ENCODE measurements at places on chromosomes 12 and 14.
A peak's percentile ranks its signal among the peaks of the same experiment; 100 is the strongest.

DNA sequence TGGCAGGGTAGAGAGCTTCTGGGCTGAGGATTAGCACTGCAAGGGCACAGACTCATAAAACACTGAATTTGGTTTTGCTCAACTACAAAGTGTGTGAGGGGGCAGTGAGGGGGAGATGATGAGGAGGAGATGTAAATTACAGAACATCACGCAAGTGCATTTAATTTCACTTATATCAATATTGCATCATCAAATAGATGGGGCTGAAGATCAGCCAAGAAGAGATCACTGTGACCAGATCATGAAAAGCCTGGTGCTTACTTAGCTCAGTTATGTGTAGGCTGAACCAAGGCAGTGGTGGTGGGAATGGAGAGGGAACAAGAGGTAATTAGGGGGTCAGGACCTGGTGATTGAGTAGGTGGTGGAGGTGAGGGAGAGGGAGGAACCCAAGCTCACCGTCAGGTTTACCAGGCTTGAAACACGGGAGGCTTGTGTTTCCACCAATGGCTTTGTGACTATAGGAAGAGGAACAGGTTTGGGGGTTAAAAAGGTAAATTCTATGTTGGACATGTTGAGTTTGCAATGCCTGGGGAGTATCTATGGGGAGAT lies 11.3 kb downstream of the FOS start:
- DNase-seq: no peak

- no peak for DNase-seq
These were observed 74.7 kb downstream of the ITPK1 start for GRCh38 chr14:93040982-93041381.

DNA sequence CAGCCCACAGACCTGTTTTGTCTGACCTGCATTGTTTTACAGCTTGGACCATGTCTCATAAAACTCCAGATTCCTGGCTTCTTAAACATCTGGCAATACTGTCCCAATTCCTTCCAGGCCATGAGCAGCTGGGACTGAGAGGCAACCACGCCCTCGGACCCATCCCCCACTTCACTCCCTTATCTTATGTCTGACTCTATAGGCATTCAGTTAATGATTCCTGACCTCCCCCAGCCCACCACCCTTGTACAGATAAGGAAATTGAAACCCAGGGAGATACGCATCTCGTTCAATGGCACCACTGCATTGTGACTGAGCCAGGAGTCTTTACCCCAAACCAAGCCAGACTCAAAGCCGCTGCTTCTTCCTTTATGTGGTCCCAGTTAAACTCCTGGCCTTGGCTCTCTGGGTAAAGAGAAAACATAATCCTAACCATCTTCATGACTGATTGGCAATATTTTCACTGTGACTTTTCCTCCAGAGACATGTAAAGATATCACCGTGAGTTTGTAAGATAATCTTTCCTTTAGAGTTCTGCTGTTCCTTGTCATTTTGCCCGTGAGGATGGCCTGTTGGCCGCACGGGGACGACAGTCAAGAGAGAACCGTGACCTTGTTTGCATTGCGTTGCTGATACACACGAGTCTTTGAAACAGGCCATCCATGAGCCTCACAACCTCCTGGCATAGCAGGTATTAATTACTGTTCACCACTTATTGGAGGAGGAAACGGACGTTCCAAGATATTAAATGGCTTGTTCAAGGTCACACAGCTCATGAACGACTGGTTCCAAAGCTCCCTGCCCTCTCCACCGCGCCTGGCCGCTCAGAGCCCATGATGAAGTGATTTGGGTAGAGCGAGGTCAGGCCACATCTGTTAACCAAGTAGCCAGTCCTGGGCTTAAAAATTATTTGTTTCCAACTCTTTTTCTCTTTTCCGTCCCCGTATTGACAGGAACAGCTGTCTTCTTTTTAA lies 39.4 kb downstream of the MAP1LC3B2 start:
- no peak for DNase-seq

GRCh38 chr12:4819654-4820053 lies 90.1 kb upstream of the KCNA1 start:
- DNase-seq: no peak

DNA sequence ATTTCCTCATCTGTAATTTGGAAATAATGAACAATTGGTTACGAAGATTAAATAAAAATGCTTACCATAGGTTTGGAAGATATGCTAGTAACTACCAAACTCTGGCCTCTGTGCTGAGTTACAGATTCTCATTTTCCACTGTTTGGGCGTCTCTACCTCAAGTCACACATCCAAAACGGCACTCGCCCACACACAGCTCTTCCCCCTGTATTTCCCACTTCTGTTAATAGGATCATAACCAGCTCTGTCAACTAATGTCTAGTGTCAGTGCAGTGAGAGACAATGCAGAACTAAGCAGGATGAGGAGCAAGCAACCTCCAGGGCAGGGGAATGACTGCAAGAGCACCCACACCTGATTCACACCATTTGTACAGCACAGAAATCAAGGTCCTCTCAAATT lies 10.9 kb upstream of the SYCP3 start:
- DNase-seq: no peak

- DNase-seq: peak; percentile 45
These were observed 25.4 kb upstream of the PLEKHG6 start for GRCh38 chr12:6285063-6285477.

- no peak for DNase-seq
These were observed 275.1 kb downstream of the IPO8 start for GRCh38 chr12:30420561-30420960.

DNA sequence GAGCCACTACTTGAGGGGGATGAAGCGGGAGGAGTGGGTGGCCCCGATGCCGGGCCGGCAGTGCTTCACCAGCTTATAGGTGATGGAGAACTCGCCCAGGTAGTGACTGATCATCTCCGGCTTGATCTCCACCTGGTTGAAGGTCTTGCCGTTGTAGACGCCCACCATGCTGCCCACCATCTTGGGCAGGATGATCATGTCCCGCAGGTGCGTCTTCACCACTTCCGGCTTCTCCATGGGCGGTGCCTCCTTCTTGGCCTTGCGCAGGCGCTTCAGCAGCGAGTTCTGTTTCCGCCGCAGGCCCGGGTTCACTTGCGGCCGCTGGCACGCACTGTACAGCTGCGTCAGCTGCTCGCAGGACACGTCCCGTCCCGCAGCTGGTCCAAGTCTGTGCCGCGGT lies 3.4 kb downstream of the TIGAR start:
- DNase-seq: no peak

DNA sequence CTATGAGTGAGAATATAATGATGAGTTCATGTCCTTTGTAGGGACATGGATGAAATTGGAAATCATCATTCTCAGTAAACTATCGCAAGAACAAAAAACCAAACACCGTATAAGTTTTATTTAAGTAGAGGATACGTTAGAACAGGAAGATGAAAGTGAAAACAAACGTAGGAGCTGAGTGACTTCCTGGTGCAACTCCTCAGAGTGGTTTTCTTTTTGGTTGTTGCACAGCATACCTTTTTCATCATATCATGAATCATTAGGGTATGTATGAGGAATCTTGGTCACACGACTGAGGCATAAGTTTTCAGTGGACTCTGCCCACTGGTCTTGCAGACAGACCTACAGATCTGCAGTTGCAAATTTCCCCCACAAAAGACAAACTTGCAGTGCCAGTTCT lies 199.0 kb downstream of the LRFN5 start:
- DNase-seq: no peak

- DNase-seq: no peak
These were observed 59.8 kb downstream of the CNTN1 start for GRCh38 chr12:40752011-40752410.

GRCh38 chr12:30988646-30989286 lies 62.2 kb downstream of the TSPAN11 start:
- peak; percentile 78 for DNase-seq

DNA sequence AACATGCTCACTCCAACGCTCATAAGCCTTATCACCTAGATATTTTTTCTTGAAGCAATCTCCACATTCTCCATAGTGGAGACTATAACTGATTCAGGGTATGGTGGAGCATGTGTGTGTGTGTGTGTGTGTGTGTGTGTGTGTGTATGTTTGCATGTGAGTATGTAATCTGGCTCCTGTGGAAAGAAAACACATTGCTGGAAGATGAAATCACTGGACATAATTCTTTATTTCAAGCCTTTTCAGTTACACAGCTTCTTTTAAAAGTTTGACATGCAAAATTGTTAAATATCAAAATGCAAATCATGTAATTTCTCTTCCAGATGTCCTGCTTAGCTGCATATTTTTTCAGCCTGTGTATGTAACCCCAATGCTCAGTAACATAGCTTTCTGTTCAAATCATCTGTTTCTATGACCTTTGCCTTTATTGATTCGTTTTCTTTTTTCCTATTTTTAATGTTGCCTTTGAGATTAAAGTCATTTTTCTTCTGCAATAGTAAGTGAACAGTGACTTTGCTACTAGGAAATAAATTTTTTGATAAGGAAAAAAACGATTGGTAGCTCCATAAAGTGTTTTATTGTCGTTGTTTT lies 80.5 kb upstream of the BTG1 start:
- no peak for DNase-seq

DNA sequence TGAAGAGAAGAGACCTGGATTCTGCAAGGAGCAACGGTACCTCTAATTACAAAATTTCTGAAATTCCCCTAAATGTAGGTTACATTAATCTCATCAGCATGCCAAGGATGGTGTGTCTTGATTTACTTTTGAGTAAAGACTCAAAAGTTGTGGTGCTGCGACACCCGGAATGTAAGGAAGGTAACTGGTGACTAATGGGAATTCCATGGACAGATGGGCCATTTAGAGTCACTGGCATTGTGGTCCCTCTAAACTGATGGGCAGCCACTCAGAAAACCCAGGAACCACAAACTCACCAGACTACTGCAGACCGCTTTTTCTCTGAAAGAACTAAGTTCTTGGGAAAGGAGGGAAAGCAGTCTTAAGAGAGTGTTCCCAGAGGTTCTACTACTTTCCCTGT lies 32.8 kb downstream of the GRIN2B start:
- DNase-seq: no peak

GRCh38 chr12:31033681-31034080 lies 40.0 kb upstream of the DDX11 start:
- DNase-seq: no peak

- DNase-seq: no peak
These were observed 47.2 kb downstream of the FOXG1 start for GRCh38 chr14:28813810-28814209.

- no peak for DNase-seq
These were observed 2.0 kb upstream of the BMP4 start for GRCh38 chr14:53958628-53959027.

- DNase-seq: no peak
These were observed 67.2 kb downstream of the GLT1D1 start for GRCh38 chr12:128920468-128920867.

DNA sequence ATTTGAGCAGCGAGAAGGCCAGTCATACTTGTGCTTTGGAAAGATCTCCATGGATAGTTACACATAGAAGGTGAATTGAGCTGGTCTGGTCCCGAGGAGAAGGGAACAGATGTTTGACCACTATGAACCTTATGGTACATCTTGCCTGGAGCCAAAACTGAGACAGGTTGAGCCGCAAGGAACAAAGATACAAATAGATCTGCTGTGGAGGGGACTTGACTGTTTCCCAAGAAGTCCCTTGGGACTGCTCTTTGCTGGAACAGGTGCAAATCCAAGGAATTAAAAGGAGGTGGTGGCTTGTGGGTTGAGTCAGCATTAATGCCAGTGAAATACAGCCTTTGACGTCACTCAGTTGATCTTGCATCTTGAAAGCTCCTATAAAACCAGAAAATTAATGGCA lies 68.8 kb upstream of the PRIMA1 start:
- no peak for DNase-seq

GRCh38 chr12:29158115-29158763 lies 9.2 kb downstream of the FAR2 start:
- DNase-seq: no peak

DNA sequence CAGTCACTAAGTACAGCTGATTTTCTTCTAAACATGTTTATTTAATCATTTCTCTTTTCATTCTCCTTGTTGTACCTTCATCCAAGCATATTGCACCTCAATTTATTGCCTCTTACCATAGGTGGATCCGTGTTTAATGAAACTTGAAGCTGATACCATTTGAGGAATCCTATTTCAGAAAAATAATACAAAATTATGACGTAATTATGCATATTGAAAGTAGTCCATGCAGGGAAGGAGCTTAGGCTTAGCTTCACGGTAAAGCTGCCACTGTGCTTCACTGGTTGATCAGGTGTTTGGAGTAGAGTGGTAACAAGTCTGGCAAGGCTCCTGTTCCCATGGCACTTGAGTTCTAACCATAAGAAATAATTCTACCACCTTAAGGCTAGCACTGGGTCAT lies 61.0 kb upstream of the CLEC14A start:
- DNase-seq: no peak

DNA sequence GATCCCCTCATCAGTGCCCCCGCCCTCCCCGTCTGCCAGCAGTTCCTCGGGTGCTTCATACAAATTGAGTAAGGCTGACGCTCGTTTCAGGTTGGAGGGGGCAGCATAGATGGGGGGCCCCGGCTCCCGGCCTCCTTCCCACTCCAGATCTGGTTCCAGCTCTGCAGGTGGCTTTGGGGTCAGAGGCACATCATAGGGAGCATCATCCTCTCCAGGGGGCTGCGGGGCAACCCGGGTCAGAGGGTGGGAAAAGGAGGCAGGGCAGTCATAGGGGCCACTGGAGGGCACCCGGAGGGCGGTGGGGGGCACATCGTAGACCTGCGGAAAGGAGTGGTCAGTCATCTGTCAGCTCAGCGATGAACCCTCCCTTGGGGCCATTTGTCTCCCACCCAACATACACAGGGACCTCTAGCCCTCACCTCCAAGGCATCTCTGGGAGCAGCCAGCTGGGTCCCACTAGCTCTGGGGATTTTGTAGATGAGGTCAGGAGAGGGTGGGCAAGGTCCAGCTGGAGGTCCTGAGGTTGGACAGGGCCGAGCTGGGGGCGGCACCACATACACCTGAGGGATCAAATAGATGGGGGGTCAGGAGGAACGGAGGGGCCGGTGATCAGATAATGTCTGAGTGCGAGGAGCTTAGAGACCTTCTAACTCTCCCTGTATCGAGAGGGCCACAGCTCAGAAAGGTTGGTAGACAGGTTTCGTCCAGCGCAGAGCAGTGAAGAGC lies 5.1 kb downstream of the EFS start:
- no peak for DNase-seq

DNA sequence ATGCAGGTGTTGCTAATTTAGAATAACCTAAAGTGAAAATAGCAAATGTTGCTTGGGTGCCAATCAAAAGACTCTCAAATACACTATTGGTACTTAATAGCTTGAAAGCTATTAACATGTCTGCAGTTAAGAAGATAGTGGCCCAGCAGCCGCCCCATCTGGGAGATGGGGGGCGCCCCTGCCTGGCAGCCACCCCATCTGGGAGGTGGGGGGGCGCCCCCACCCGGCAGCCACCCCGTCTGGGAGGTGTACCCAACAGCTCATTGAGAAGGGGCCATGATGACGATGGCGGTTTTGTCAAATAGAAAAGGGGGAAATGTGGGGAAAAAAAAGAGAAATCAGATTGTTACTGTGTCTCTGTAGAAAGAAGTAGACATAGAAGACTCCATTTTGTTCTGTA lies 923.1 kb upstream of the MDGA2 start:
- DNase-seq: no peak

- DNase-seq: no peak
These were observed 16.4 kb upstream of the A2M start for GRCh38 chr12:9132008-9132535.
